ENCODE measurements at places on chromosomes 5 and 9. TPM values are rescaled to one million over a fixed set of nuclear protein-coding genes. Genes with fewer than 3 reads are reported as not detected.

DNA sequence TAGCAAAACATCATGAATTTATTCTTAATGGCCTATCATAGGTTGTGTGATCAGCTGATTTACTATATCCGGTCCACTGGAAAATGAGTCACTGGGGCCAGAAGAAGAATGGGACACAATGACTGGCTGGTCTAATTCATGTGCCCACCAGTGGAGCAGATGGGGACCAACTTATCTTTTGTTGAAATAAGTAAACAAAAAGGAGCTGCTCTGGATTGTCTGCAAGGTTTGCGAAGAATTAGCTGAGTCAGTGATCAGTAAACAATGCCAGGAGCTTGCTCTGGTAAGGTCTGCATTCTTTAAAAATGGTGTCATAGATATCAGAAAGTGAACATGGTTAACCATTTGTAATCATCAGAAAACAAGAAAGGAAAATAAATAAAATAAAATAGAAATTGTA is 128.0 kb downstream of the RASEF start:
- peak; percentile 56 for DNase-seq

DNA sequence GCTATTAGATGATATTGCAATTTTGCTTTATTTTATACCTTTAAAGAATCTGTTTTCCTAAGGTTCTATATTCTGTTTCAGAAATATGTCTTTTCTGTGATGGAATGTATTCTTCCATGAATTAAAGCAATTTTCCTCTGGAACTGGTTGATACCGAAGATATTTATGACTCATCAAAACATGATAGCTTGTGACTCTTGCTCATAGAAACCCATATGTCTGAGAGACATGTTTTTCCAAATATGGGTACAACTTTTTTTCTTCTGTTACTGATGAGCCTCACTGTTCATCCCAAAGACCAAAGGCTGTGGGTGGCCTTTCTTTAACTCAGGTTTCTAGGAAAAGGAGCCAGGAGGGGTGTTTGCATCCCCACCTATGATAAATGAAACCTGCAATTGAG is 126.1 kb upstream of the PAPPA start:
- no peak for DNase-seq

GRCh38 chr5:170623576-170624181 is 119.9 kb downstream of the KCNIP1 start:
- peak; percentile 63 for DNase-seq

The CATSPER3 gene
- total RNA-seq, result 0.61 TPM

DNA sequence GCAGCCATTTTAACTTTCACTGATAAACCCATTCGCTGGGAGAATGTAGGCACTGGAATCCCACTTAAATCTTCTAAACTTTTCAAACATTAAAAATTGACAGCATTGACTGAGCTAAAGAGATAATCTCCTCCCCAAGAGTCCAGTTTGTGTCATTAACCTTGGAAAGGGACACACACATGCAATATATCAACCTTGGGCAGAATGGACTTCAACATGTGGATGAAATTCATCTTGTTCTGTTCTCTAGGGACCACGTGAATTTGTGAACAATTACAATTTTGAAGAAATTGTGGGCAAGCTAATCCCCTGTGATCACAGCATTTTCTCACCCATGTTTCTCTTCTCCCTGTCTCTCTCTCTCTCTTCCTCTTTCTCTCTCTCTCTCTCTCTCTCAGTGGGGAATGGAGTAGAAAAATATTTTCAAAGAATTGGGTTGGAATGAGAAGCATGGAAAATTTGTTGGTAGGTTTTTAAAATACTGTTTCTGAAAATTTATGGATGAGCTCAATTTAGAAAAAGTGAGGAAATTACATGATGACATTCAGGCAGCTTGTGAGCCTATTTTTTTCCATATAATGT is 553.7 kb downstream of the EBF1 start:
- no peak for DNase-seq

The STK32A gene
- total RNA-seq, result 0.16 TPM

GRCh38 chr5:111463311-111463710 is 49.0 kb downstream of the STARD4 start:
- DNase-seq, result no peak

DNA sequence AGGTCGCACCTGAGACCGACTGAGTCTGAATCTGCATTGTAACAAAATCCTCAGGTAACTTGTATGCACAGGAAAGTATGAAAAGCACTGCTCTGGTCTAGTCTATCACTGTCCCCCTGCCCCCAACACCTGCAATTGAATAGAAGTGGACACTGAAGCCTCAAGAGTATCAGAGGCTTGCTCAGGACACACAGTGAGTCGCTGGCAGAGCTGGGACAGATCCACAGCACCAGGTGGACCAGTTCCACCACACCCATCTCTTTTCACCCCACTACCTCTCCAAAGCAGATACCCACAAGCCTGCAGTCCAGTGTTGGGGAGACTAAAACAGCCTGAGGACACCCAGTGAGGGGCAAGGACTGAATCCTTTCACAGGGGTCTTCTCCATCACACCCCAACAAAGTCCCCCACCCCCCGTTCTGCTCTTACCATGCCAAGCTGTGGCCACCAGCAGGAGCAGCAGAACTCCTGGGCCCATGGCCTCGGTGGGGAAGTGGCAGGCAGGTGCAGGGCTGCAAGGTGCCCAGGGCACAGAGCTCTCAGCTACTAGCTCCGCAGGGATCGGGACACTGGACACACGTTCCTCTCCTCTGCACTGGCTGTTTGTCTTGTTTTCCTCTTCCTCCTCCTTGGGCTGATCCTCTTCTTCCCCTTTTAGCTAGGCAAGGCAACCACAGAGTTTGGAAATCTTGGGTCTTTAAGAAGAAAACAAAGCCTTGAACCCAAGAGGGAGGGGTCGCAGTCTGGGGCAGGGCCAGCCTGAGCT is at the start of gene CSF1R:
Gene CSF1R (minus strand): TSS at position 605 of the 766 bp plus-strand sequence. CDS start 127 bp downstream, at position 478.
- no peak for DNase-seq

DNA sequence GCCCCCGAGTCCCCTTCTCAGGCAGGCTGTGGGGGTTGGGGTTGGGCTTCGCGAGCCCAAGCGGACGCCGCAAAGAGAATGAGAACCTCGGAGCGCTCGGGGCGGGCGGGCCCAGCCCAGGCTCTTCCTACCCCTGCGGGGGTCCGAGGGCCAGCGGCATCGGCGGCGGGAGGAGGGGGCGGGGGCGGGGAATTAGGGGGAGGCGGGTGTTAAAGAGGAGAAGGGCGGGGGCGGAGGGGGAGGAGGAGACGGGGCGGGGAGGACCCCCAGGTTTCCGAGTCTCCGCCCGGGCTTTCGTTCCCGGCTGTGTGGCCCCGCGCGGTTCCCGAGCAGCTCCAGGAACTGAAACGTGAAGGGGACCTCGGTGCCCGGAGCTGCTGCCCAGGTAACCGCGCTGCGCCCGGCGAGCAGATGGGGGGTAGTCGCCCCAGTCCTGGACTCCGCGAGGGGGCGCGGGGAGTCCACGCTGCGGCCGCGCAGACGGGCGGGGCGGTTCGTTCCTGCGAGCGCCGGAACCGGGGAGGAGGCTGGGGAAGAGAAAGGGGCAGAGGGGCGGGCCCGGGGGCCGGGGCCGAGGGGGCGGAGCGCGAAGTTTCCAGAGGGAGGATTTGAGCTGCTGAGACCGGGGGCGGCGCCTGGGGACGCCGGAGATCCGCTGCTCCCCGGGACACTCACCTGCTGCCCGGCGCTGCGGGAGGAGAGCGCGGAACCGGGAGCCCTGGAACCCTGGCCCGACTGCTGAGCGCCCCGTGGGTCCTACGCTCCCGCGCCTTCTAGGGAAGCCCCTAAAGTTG is 38.4 kb upstream of the PLEKHG4B start:
- peak; percentile 63 for DNase-seq

DNA sequence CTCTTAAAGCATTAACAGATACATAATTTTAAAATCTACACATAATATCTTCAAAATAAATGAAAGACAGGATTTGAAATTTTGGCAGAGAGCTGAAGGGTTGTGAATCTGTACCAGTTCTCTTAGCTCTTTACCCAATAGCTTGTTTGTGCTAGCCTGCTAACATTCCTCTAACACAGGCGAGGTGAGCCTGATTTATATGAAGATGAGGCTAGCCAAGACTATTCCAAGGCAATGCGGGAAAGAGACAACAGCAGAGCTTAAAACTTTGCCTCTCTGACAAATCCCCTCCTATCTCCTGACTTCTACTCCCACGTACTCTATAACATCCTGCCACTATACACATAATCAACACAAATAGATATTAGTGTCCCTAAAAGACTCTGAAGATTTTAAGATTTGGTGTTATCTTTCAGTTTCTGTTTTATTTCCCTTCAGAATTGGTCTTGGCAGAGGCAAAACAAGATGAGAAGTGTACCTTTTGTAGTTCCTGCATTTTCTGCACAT is 745.6 kb upstream of the ZNF608 start:
- DNase-seq, result no peak

The SPRY4 gene
- 8.3 TPM for total RNA-seq

- peak; percentile 66 for DNase-seq
Observed at GRCh38 chr9:124110307-124110915, 98.8 kb downstream of the LHX2 start.

The SPINK4 gene
- 2.1 TPM for total RNA-seq

DNA sequence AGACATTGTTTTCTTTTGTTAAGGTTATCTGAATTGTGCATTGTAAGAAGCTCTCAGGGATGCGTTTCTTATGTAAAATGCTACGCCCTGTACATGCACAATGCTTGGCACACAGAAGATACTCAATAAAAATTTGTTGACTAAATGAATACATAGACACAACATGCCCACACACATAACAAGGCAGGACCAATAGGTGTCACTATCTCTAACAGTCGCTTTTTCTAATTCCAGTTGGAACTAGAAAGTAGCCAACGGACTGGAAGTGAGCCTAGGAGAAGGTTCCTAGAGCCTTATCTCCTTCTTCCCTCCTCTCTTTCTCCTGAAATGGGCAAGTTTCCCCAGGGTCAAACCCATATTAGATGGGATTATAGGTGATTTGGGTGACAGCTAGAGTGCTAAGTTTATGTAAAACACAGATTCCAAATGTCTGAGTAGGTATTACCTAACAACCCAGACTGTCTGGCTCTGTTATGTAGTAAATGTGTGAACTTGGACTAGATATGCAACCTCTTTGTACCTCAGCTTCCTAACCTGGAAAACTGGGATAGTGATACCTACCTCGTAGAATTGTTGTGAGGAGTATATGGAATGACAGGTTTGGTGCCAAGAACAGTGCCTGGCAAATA is 603.0 kb downstream of the RAB3C start:
- no peak for DNase-seq

DNA sequence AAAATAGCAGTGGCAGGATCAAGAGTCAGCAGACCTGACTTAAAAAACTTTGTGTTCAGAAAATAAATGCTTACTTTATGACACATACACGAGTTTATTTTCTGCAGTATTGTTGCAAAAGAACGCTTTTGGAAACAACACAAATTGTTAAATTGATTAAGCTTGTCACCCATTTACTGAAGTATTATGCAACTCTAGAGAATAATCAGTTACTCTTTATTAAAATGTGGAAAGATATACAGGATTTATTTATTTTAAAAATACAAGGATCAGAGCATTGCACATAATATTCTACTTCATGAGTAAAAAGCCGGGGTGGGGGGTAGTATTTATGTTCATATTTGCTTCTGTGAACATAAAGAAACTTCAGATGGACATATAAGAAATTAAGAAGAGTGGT is 20.0 kb downstream of the FYB1 start:
- DNase-seq, result no peak

The ARRDC1 gene
- 61.1 TPM for total RNA-seq

DNA sequence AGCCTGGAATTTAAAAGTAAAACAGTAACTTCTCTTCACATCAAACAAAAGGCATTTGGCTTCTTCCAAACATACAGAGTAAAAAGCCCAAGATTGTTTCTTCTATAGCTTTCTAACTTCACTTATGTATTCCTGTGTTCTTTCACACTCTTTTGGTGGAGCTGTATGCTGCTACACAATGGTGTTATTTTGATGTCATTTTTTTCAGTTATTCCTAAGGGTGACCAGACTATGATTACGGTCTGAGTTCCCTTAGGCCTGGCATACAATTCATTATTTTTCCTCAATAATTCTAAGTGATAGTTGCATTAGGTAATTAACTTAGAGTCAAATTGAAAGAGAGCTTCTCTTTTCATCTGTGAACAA is 66.3 kb upstream of the IL7R start:
- no peak for DNase-seq

DNA sequence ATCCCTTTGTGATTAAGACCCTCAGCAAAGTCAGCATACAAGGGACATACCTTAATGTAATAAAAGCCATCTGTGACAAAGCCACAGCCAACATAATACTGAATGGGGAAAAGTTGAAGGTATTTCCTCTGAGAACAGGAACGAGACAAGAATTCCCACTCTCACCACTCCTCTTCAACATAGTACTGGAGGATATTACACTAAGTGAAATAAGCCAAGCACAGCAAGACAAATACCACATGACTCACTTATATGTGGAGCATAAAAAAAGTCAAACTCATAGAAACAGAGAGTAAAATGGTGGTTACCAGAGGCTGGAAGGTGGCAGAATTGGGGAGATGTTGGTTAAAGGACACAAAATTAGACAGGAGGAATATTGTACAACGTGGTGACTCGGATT is 118.1 kb upstream of the NFIL3 start:
- no peak for DNase-seq

The NANS gene
- 68.7 TPM for total RNA-seq
